Gastrocnemius medialis (tissue), 4 donors: ENCODE measurements at places on chromosomes 1 and 21. TPM values are rescaled to one million over a fixed set of nuclear protein-coding genes. Genes with fewer than 3 reads are reported as not detected.

- DNase-seq: no peak
- peak overlapping the region; percentile 76 for H3K4me3 ChIP-seq
- peaks cover 28% of the 10 kb centered on the region for H3K4me1 ChIP-seq
Observed at GRCh38 chr1:201468501-201468843, 516 bp downstream of the PHLDA3 start.

- no peaks in the 10 kb centered on the region for H3K36me3 ChIP-seq
- no peak overlapping the region for H3K27ac ChIP-seq
- H3K4me1 ChIP-seq: no peaks in the 10 kb centered on the region
- no peak overlapping the region for H3K4me3 ChIP-seq
- no peak for DNase-seq
Observed at GRCh38 chr1:232648316-232648715, 18.4 kb upstream of the SIPA1L2 start.

GRCh38 chr1:201945157-201945556, 1.2 kb downstream of the LMOD1 start:
- H3K27me3 ChIP-seq: no peaks in the 10 kb centered on the region
- H3K4me1 ChIP-seq: peaks cover 38% of the 10 kb centered on the region
- no peak for DNase-seq
- peak overlapping the region; percentile 62 for H3K4me3 ChIP-seq

DNA sequence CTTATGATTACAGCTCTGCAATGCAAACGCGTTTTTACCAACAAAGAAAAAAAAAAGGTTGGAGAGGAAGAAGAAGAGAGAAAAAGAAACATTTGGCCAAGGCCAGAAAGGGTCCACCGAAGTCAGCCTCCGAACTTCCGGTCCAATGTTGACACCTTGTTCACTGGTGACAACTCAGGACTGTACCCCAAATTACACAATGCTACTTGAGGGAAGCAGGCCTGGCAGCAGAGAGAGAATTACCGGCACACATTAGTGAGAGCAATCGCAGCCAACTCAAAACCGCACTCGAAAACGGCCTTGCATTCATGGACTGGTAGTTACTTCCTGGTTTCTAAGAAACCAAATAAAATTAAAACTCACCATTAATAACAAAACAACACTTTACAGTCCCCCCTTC, 652.5 kb downstream of the KIF26B start:
- no peak for DNase-seq
- H3K4me1 ChIP-seq: no peaks in the 10 kb centered on the region
- H3K27ac ChIP-seq: no peak overlapping the region
- no peak overlapping the region for H3K4me3 ChIP-seq
- no peaks in the 10 kb centered on the region for H3K36me3 ChIP-seq

- DNase-seq: peak; percentile 67
- peak overlapping the region; percentile 82 for H3K27ac ChIP-seq
- H3K4me3 ChIP-seq: peak overlapping the region; percentile 43
- peaks cover 25% of the 10 kb centered on the region for H3K4me1 ChIP-seq
- no peaks in the 10 kb centered on the region for H3K27me3 ChIP-seq
Observed at GRCh38 chr1:223887747-223888418, 42.1 kb upstream of the TP53BP2 start.

The RPL11 gene
- 593 TPM for total RNA-seq

GRCh38 chr1:186046437-186047211, 312.4 kb downstream of the HMCN1 start:
- no peak for DNase-seq
- H3K36me3 ChIP-seq: no peaks in the 10 kb centered on the region
- H3K27me3 ChIP-seq: no peaks in the 10 kb centered on the region
- H3K4me3 ChIP-seq: no peak overlapping the region
- no peak overlapping the region for H3K27ac ChIP-seq

The KCND3 gene
- 1.3 TPM for total RNA-seq

The TNFSF4 gene
- not detected for total RNA-seq

- no peaks in the 10 kb centered on the region for H3K36me3 ChIP-seq
- no peaks in the 10 kb centered on the region for H3K27me3 ChIP-seq
- no peak overlapping the region for H3K4me3 ChIP-seq
Observed at GRCh38 chr1:8107897-8108296, 81.8 kb upstream of the ERRFI1 start.

The CCDC181 gene
- total RNA-seq: 0.80 TPM

DNA sequence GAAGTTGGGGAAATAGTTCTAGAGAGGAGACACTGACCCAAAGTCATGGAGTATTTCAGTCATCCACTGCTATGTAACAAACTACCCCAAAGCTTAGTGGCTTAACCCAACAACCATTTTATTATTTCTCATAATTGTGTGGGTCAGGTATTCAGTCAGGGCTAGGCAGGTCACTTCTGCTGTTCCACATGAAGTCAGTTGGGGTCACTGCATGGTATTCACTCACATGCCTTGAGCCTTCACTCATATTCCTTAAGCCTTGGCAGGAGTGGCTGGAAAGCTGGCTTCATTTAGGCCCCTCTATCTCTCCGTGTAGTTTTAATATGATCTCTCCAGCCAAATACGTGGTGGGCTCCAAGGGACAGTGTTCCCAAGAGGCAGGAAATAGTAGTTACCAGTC, 17.5 kb upstream of the RNF11 start:
- no peaks in the 10 kb centered on the region for H3K4me1 ChIP-seq
- no peak overlapping the region for H3K4me3 ChIP-seq
- no peaks in the 10 kb centered on the region for H3K27me3 ChIP-seq
- H3K36me3 ChIP-seq: no peaks in the 10 kb centered on the region

The UMODL1 gene
- not detected for total RNA-seq

The SH2D5 gene
- total RNA-seq: 0.53 TPM

GRCh38 chr1:53473463-53473862, 14.3 kb downstream of the DMRTB1 start:
- no peak overlapping the region for H3K4me3 ChIP-seq
- no peak for DNase-seq
- H3K27ac ChIP-seq: no peak overlapping the region
- H3K36me3 ChIP-seq: no peaks in the 10 kb centered on the region
- no peaks in the 10 kb centered on the region for H3K27me3 ChIP-seq

DNA sequence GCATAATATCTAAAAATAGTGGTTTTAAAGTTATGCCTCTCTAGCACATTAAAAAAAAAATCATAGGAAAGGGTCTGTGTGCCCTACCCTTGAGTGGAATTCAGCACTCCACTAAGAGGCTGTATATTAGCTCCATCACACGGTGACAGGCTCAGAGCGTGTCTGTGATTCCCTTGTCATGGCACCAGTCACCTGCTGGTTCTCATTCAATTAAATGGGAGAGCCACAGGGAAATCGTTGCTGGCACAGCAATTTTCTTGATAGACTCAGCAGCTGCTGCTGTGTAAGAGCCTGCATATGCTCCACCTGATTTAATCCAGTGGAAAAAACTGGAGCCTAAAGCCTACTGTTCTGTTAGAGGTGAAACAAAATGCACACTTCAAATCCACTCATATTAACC, 9.5 kb downstream of the ATP6V1G3 start:
- no peak for DNase-seq
- H3K27ac ChIP-seq: no peak overlapping the region
- H3K4me3 ChIP-seq: no peak overlapping the region
- no peaks in the 10 kb centered on the region for H3K36me3 ChIP-seq
- no peaks in the 10 kb centered on the region for H3K27me3 ChIP-seq

- H3K27ac ChIP-seq: no peak overlapping the region
- H3K36me3 ChIP-seq: no peaks in the 10 kb centered on the region
- H3K27me3 ChIP-seq: no peaks in the 10 kb centered on the region
Observed at GRCh38 chr1:204341380-204341779, 18.3 kb downstream of the PLEKHA6 start.

GRCh38 chr1:1046767-1047166, 26.8 kb downstream of the AGRN start:
- DNase-seq: no peak
- H3K27ac ChIP-seq: no peak overlapping the region
- H3K27me3 ChIP-seq: no peaks in the 10 kb centered on the region
- H3K4me3 ChIP-seq: no peak overlapping the region
- H3K4me1 ChIP-seq: no peaks in the 10 kb centered on the region

DNA sequence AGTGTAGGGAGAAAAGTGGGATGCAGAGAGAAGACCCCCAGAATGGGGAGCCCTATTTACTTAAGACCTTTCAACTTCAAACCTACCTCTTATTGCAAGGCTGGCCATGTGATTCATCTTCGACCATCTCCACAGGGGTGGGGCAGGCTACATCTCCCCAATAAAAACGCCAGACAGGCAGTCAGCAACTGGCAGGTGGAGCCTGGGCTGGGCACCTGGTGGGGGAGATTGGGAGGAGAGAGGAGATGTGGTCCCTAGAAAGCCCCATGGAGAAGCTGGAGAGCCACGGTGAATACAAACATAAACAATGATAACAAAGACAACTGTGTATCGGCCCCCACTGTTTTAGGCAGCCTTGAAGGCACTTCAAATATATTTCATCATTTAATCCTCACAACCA, 336.7 kb upstream of the PROX1 start:
- no peaks in the 10 kb centered on the region for H3K27me3 ChIP-seq
- no peak overlapping the region for H3K4me3 ChIP-seq
- H3K36me3 ChIP-seq: no peaks in the 10 kb centered on the region
- no peaks in the 10 kb centered on the region for H3K4me1 ChIP-seq
- DNase-seq: no peak

DNA sequence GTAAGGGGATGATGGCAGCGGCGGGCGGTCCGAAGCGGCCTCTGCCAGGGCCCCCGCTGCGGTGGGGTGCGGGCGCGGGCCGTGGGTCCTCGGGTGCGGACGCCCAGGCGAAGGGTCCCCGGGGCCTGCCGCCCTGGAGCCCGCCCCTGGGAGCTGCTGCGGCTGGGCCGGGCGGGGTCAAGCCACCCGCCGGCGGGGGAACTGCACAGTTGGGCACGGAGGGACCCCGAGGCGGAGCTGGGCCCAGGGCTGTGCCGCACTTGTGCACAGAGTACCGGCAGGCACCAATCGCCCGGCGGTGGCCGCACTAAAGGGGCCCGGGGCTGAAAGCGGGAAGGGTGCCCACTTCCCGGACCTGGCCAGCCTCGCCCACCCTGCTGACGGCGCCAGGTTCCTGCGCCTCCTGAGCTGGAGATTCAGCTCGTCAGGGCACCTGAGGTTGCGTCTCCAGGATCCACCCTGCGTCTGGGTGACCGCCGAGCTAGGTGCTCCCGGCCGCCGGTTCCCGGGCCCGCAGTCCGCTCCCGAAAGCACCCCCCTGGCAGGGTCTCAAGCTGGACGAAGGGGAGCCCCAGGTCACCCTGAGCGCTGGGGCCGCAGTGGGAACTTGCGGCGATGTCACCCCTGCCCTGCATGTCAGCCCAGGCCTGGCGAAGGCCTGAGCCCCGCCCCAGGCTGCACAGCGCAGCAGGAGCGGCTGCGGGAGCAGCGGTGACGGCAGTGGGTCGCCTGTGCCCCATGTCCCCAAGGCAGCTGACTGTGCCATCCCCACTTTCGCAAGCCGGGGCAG, 56.7 kb upstream of the ETV3 start:
- H3K27me3 ChIP-seq: peaks cover 22% of the 10 kb centered on the region
- H3K4me1 ChIP-seq: no peaks in the 10 kb centered on the region
- no peaks in the 10 kb centered on the region for H3K36me3 ChIP-seq
- no peak overlapping the region for H3K4me3 ChIP-seq
- no peak for DNase-seq
- no peak overlapping the region for H3K27ac ChIP-seq

The TMEM35B gene
- 4.7 TPM for total RNA-seq

The CFAP107 gene
- total RNA-seq: not detected

- H3K27me3 ChIP-seq: no peaks in the 10 kb centered on the region
- H3K4me1 ChIP-seq: no peaks in the 10 kb centered on the region
- no peak overlapping the region for H3K4me3 ChIP-seq
- H3K27ac ChIP-seq: no peak overlapping the region
Observed at GRCh38 chr1:50139339-50140181, 30.8 kb downstream of the ELAVL4 start.

- H3K4me1 ChIP-seq: peaks cover 39% of the 10 kb centered on the region
- peak within 1 kb of the TSS; percentile 86 for H3K4me3 ChIP-seq
- H3K27me3 ChIP-seq: no peaks in the 10 kb centered on the region
- DNase-seq: peak; percentile 36
- H3K36me3 ChIP-seq: no peaks in the 10 kb centered on the region
- H3K27ac ChIP-seq: peak within 1 kb of the TSS; percentile 82
Observed at GRCh38 chr1:155320661-155321617, at the start of gene RUSC1. Gene RUSC1 (plus strand): TSS chr1:155320894. CDS start chr1:155321774, 880 bp downstream.

The ELK4 gene
- 24.2 TPM for total RNA-seq

GRCh38 chr1:222790520-222790919, 24.3 kb upstream of the DISP1 start:
- no peak overlapping the region for H3K27ac ChIP-seq
- DNase-seq: no peak
- no peak overlapping the region for H3K4me3 ChIP-seq
- H3K36me3 ChIP-seq: no peaks in the 10 kb centered on the region
- no peaks in the 10 kb centered on the region for H3K4me1 ChIP-seq
- H3K27me3 ChIP-seq: no peaks in the 10 kb centered on the region

The FGR gene
- total RNA-seq: 5.8 TPM

DNA sequence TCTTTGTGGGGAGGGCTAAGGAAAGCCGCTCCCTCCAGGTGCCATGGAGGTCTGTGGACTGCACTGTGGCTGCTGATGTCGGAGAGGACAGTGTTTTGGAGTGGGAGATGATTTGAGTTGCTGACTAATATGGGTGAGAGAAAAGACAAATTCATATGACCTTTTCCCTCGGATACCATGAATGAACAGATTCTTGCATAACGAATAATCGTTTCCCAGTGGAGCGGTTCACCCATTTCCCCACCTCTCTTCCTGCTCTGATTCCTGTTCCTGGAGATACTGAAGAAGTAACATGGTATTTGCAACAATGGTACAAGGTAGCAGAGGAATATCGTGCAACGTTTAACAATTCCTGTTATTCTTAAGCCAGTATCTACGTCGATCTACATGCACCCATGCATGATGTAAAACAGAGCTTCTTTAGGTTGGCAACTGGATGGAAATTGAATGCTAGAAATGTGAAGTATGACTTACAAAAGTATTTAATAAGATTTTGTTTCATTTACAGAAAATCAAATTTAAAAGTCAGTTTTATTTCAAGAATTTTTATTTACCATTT, 227.1 kb downstream of the TOMM20 start:
- no peak overlapping the region for H3K4me3 ChIP-seq
- no peak overlapping the region for H3K27ac ChIP-seq
- no peaks in the 10 kb centered on the region for H3K27me3 ChIP-seq
- DNase-seq: no peak
- no peaks in the 10 kb centered on the region for H3K36me3 ChIP-seq
- peaks cover 28% of the 10 kb centered on the region for H3K4me1 ChIP-seq

DNA sequence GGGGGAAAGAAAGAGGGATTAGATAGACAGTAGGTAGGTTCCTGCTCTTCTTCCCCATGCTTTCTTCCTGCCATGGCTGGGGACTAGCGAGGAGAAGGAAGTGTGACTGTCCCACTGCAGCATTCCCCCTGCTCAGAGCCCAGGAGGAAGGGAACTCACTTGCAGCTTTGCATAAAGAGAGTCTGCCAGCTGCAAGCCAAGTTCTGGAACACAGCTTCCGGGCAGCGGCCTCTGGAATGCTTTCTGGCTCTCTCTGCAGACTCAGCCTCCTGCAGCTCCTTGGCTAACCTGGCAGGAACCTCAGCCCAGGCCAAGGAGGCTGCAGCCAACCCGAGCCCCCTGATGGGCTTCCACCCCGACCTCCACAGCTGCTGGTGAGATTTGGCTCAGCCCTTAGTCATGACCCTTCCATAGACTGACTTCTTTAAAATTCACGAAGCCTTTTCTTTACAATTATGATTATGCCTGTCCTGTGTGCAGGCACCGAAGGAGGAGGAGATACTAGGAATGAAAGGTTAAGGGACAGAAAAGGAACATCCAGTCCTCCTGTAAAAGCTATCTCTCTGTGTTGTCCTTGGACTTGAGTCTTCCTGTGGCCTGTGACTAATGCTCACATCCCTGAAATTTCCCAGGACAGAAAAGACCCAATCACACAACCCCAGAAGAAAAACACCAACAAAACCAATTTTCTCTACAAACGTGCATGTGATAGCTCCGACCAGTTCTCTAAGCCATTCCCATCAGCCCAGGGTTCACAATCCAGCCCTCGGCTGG, 108.2 kb upstream of the OLIG2 start:
- H3K27me3 ChIP-seq: peaks cover 3% of the 10 kb centered on the region
- no peak for DNase-seq
- no peaks in the 10 kb centered on the region for H3K4me1 ChIP-seq
- no peak overlapping the region for H3K4me3 ChIP-seq
- no peaks in the 10 kb centered on the region for H3K36me3 ChIP-seq
